ENCODE measurements at places on chromosomes 5 and 9.

GRCh38 chr5:148491015-148491792, 107.4 kb downstream of the FBXO38 start:
- DNase-seq = no peak

GRCh38 chr9:11356067-11356466, 743.3 kb upstream of the PTPRD start:
- DNase-seq = no peak

DNA sequence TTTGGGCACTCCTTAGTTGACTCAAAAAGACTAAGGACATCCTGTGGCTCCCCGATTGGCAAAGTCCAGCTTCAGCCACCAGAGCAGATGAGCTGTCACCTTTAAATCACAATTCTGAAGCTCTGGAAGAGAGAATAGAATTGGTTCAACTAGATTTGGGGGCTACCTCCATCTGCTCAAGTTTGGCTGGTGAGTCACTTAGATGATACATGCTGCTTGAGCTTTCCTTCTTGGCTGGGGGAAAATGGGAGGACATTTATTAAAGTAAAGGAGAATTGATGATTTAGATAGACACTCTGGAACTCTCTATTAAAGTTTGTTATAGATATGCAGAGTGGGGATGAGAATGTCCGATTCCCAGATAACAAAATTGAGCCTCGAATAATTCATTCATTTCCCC, 30.0 kb upstream of the GRIA1 start:
- DNase-seq = no peak

DNA sequence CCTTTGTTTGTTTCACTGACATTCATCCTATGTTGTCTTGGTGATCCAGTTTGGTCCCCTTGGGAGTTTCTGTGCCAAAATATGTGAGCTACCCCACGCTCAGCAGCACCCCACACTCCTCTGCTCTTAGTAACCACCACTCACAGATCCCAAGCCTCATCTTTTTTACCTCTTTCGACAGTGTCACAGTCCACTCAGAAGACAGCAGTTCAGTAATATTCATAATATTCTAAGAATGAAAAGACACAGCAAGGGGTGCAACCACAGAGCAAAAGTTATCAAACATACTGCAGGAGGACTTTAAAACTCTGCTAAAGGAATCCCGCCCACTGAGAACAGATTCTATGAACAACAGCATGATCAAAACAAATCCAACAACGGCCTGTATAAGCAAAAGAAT, 28.2 kb downstream of the RNF130 start:
- no peak for DNase-seq

GRCh38 chr9:82149501-82149946, 161.0 kb downstream of the SPATA31D1 start:
- peak; percentile 23 for DNase-seq

DNA sequence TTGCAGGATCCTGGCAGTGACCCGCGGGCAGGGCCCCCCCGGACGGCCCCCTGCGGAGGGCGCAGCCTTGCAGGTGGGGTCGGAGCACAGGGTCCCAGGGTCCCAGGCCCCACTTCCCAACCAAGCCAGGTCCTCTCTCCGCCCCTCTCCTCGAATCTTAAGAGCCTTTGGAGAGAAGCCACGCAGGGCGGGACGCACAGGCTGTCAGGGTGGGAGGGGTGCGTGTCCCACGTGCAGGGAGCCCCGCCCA, 18.4 kb upstream of the EGFL7 start:
- DNase-seq = peak; percentile 80

DNA sequence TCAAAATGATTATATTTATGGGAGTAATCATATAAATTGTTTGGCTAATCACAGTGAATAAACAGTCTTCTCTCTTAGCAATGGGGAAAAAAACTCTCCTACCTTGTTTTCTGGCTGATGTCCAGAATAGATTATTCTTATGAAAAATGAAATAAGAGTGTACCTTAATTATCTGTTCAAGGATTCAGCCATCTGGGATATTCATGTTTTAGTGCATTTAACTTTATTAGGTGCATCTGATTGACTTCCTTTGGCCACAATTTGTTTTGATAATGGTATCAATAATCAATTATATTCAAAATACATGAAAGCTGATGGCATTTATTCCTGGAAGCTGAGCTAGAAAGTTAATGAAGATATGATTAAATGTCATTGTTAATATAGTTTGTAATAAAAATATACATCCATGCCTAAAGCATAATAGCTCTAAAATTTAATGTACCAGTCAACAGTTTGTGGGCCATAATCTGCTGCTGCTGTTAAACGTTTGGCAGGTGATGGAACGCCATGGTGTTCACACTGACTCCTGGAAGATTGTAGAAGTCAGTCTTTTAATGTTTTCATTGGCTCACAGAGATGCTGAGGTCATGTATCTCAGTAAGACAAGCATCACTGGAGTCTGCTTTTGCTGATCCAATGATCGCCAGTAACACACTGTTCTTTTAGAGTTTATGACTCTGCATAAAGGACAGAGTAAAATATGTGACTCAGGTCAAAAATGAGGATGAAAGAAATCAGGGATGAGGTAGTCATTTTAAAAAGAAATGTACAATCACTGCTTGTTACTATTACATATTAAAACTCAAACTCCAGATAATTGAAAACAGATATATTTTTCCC, 105.8 kb downstream of the ISL1 start:
- DNase-seq = no peak

GRCh38 chr5:135060021-135060420, 26.0 kb upstream of the PITX1 start:
- DNase-seq = no peak

GRCh38 chr5:172860520-172861443, 26.7 kb downstream of the ERGIC1 start:
- peak; percentile 91 for DNase-seq

DNA sequence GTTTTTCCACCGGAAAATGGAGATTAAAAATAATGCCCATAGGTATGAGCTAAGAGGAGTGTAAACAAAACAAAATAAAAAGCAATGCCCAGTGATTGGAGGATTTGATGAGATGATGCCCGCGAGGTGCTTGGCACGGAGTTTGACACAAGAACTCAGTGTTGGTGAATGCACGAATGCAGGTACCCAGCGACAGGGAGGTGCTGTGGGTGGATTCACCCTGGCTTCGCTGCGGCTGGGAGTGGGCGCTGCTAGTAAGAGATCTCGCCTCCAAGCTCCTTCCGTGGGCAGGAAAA, 526 bp upstream of the STXBP1 start:
- DNase-seq = no peak

- no peak for DNase-seq
These were observed 80.8 kb downstream of the RORB start for GRCh38 chr9:74577956-74578355.
